ENCODE measurements at places on chromosomes 16 and 17.

GRCh38 chr17:69945698-69946185, 129.3 kb upstream of the KCNJ16 start:
- DNase-seq = no peak

DNA sequence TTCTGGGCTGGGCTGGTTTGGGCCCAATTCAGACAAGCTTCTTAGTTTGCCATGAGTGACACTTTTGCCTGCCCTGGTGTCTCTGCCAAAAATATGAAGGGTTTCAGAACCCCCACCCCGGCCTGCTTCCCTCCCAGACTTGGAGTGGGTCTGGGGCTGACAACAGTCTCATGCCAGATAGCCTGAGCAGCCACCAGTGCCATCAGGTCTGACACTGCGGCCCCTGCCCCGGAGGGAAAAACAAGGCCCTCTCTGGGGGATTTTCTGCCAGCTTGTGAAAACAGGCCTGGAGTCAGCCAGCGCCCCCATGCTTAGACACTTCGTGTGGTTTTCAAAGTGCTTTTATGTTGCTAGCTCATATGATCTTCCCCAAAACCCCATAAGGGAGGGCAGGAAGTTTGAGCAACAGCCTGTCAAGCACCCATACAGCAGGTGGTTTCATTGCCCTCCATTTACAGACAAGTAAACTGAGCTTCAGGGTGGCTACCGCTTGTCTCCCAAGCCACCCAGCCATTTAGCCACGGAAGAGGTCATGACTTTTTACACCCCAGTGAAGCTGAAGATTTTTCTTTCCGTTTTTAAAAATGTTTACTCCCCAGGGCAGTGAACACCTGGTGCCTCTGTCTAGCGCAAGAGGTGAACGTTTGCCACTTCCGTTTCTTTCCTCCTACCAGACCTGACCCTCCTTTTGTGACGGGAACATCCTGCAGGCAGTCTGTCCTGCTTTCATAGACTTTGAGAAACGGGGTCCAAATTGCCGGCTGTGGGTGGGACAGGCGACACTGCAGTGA, 300.6 kb downstream of the SEC14L1 start:
- DNase-seq = peak; percentile 81

- peak; percentile 73 for DNase-seq
Measured at GRCh38 chr17:66567234-66568170, 265.1 kb downstream of the PRKCA start.

DNA sequence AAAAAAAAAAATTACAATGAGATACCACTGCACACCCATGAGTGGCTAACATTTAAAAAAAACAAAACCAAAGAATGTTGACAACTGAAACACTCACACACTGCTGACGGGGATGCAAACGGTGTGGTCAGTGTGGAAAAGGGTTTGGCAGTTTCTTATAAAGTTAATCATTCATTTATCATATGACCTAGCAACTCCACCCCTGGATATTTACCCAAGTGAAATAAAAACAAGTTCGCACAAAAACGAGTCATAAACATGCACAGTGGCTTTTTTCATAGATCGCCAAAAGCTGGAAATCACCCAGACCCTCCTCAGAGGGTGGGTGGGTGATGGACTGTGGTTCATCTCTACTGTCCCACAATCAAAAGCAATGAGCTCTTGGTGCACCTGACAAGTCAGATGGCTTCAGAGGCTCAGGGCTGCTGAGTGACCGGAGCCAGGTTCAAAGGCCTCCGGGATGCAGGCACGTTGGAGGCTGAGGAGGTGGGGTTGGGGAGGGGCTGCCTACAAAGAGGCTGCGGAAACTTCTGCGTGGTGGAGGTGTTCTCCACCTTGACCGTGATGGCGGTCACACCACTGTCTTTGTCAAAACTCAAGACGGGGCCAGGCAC, 14.2 kb downstream of the RAB40B start:
- DNase-seq = no peak

DNA sequence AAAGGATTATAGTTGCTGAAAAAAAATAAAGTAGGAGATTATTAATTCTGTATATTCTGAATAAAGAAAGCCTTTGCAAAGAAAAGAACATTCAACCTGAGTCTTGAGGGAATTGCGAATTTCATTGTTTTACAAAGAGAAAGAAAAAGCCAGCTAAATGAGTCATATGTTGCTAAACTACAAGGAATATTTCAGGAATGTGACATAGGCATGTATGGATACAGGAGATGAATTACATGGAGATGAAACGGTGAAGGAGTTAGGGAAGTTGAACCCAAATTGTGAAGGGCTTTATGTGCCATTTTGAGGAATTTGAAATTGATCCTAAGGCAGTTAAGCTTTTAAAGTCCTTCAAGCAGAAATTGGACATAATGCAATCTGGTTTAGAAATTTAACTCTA, 177.3 kb upstream of the RBL2 start:
- DNase-seq = no peak

DNA sequence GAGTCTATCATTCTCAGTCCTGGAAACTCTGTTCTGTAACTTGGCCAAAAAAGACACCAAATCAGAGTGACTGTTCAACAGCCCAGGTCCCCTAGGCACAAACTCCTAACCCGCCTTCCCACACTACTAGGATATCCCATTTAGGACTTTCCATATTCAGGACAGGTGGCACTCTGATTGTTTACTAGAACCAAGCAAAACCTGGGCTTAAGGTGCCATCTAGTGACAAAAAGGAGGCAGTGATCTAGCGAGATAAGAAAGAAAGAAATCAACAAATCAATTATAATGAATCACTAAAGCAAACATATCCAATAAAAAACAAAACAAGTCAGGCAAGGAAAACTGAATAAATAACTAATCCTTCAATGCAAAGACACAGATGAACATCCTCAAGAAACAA, 203.9 kb downstream of the CEP112 start:
- DNase-seq = no peak

- no peak for DNase-seq
Measured at GRCh38 chr17:66415366-66416206, 113.2 kb downstream of the PRKCA start.

- no peak for DNase-seq
Measured at GRCh38 chr16:29915590-29916247, 10.3 kb downstream of the KCTD13 start.

GRCh38 chr17:77422104-77422747, 281.5 kb downstream of the SEC14L1 start:
- no peak for DNase-seq

DNA sequence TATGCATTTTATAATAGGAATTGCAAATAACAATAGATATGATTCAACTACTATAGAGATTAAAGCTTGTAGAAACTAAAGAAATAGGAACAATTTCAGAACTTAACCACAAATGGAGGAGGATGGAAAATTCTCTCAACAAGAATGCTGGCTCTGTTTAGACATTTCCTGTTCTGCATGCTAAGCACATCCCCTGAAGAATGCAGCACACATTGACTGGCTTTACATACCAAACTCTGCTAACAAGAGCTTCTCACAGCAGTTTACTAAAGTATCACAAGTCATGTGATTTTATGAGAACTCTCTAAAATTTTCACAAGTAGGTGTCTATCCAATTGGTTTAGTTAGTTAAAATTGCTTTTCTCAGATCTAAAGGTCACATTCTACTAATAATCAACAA, 85.2 kb downstream of the SPAG9 start:
- DNase-seq = no peak

- no peak for DNase-seq
Measured at GRCh38 chr17:33175562-33175961, 117.5 kb downstream of the ASIC2 start.

DNA sequence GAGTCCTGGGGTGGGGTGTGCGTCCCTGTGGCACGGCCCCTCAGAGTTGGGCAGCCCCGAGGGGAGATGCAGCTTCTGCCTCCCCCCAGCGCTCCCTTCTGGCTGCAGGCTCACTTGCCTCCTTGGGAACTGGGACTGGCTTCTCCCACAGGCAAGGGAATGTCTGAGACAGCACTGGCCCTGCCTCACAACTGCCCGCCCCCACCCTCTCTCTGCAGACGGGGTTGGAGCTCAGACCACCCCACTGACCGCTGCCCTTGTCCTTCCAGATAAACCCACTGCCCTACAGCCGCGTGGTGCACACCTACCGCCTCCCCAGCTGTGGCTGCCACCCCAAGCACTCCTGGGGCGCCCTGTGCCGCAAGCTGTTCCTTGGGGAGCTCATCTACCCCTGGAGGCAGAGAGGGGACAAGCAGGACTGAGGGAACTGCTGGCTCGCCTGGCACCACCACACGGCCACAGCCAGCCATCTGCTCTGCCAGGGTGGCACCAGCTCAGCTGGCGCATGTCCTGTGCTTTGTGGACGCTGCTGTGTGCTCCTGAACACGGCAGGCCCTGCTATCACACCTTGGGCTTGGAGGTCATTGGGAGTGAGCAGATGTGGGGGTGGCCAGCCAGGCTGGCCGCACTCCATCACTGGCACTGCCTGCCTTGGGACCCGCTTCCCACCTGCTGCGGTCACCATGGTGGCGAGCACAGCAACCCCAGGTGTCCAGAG, 7.1 kb upstream of the RAB40C start:
- no peak for DNase-seq

DNA sequence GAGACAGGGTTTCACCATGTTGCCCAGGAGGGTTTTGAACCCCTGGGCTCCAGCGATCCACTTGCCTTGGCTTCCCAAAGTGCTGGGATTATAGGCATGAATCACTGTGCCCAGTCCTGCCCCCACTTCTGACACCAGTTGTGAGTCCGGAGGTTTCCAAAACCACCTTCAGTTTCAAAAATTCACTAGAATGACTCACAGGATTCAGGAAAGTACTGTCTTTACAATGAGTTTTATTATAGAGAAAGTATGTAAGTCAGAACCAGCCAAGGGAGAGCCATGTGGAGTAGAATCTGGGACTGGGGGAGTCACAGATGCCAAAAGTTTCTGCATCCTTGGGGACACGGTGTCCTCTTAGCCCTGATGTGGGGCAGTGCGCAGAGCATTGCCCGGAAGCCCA, 55.1 kb downstream of the PLD6 start:
- no peak for DNase-seq

GRCh38 chr16:578870-579405, 9.2 kb downstream of the PIGQ start:
- DNase-seq = peak; percentile 39

GRCh38 chr17:59389066-59389465, 57.6 kb downstream of the YPEL2 start:
- DNase-seq = no peak

GRCh38 chr16:6481894-6482293, 850.8 kb upstream of the RBFOX1 start:
- no peak for DNase-seq

DNA sequence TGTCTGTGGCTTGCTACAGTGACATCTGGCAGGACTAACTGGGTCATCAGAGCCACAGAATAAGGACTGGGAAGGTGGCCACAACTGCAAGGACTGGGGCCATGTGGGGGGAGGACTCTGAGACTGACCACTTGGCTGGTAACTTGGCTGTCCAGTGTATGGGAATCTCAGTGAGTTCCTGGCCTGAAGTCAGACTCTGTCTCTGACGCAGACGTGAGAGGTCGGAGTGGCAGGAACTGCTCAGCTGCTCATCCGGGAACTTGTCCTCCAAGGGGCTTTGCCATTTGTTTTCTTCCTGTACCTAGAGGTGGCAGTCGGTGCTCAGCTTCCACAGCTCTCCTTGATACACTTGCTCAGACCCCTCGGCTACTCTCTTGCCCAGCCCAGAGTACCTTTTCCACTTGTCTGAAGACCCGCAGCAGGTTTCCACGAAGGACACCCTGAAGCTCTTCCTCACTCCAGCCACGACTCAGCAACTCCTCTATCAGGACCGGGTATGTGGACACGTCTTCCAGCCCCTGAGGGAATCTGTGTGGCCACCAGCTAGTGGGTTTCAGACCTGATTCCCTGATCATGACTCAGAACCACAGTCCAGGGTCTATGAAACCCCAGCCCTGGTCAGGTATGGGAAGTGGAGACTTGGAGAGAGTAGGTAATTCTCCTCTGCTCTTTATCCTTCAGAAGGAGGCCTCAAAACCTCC, 7.3 kb upstream of the DPEP3 start:
- DNase-seq = no peak

DNA sequence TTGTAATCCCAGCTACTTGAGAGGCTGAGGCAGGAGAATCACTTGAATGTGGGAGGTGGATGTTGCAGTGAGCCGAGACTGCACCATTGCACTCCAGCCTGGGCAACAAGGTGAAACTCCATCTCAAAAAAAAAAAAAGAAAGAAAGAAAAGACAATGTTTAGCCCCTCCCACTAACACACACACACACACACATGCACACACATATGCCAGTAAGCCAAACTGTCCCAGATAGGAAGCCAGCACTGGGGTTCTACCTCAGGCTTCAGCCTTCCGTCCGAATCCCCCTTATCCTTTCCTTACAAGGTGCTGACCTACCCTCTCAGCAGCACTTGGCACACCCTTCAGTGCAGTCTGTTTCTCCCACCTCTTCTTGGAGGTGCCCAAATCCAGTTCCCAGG, 8.7 kb upstream of the KCNH6 start:
- no peak for DNase-seq

DNA sequence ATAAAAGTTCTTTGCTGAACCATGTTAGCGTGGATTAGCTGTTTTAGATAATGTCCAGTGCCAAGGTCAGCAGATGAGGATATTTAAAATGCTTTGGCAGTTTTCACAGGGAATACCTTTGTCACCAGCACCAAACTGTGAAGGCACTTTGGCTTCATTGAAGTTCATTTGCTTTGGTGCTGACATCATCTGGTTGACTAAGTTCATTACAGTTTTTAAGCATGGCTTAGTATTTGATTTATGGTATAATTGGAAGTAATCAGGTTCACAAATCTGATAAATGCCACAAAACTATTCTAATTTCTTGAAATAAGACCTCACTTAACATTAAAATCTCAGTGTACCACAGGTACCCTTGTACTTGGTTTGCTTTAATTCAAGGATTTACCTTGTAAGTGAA, 4.3 kb downstream of the GID4 start:
- DNase-seq = no peak

GRCh38 chr16:53507464-53508179, 4.6 kb upstream of the AKTIP start:
- DNase-seq = no peak

Data from stimulated activated effector memory CD8-positive, alpha-beta T cell treated with anti-CD3 and anti-CD28 coated beads, Interleukin-12 subunit alpha, Interleukin-12 subunit beta, amount 100 ng/mL, for 72 hours (primary cell).